ENCODE measurements at places on chromosomes 2 and 18.

GRCh38 chr18:7000484-7001096 is 117.0 kb downstream of the LAMA1 start:
- DNase-seq: no peak

- DNase-seq: no peak
Measured at GRCh38 chr2:47401789-47402554, 984 bp upstream of the MSH2 start.

DNA sequence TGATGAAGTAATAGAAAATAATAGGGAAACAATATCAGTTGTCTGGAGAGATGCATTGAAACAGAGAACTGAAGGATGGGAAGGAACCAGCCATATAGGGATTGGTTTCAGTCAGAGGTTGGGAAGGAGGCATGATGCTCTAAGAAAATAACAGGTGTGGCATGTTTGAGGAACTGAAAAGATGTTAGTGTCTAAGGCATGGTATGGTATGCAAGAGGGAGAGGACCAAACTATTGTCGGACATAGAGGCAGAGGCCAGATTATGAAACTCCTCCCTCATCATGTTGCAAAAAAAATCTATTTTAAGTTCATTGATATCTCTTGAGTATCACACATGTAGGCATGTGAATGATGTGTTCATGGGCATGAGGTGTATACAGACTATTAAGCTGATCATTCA is 48.9 kb upstream of the EMILIN2 start:
- no peak for DNase-seq

- no peak for DNase-seq
Measured at GRCh38 chr2:42082016-42082415, 34.2 kb downstream of the PKDCC start.

DNA sequence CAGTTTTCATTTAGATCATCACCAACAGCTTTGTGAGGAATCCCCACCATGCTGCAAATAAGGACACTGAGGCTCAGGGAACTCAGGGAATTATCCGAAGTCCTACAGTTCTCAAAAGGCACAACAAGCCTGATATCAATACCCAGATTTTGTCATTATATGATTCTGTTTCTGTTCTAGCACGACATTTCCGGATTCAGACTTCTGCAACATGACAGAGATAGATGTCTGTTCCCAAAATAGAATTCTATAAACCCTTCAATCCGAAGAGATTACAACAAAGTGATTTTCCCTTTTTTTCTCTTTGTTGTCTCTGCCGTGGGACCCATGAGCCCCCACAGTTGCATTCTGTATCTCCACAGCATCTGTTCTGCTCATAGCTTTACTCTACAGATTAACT is 72.0 kb downstream of the DOCK10 start:
- no peak for DNase-seq

DNA sequence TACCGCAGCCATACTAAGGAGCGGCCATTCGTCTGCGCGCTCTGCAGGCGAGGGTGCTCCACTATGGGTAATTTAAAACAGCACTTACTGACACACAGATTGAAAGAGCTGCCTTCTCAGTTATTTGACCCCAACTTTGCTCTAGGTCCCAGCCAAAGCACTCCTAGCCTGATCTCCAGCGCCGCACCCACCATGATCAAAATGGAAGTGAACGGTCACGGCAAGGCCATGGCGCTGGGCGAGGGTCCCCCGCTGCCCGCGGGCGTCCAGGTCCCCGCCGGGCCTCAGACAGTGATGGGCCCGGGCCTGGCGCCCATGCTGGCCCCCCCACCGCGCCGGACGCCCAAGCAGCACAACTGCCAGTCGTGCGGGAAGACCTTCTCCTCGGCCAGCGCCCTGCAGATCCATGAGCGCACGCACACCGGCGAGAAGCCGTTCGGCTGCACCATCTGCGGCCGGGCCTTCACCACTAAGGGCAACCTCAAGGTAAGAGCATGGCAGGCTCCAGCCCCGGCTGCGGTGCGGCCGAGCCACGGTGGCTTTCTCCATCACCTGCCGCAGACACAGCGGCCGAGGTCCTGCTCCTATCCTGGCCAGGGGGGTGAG is 15.5 kb downstream of the SALL3 start:
- DNase-seq: no peak

DNA sequence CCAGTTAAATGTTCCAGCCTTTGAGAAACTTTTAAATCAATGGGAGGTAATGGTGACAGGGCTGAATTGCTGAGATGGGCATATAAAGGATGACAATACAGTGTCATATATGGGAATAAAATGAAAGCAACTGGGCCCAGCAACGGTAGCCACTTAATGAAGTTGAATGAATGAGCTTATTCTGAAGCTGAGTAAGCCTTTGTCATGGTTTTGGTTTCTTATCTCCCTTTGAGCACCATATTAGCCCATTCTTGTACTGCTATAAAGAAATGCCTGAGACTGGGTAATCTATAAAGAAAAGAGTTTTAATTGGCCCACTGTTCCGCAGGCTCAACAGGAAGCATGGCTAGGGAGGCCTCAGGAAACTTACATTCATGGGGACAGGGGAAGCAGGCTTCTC is 3.5 kb upstream of the THUMPD2 start:
- DNase-seq: no peak

DNA sequence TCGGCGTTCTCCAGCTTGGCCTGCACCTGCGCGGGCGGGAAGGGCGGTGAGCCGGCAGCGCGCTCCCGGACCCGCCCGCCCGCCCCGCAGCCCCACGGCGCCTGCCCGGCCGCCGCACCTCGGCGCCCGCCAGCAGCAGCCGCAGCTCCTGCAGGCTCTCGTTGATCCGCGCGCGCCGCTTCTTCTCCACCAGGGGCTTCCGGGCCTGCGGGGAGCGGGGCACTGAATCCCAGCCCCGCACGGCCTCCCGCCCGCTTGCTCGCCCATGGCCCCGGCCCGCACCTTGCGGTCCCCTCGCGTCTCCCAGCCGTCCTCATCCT is 335 bp downstream of the HES6 start:
- no peak for DNase-seq

GRCh38 chr2:151905963-151906632 is 77.9 kb upstream of the ARL5A start:
- no peak for DNase-seq

- DNase-seq: no peak
Measured at GRCh38 chr18:57775937-57776336, 27.2 kb downstream of the ATP8B1 start.

GRCh38 chr2:31886700-31887099 is 124.1 kb downstream of the MEMO1 start:
- no peak for DNase-seq

GRCh38 chr18:57864615-57865121 is 61.6 kb upstream of the ATP8B1 start:
- no peak for DNase-seq

DNA sequence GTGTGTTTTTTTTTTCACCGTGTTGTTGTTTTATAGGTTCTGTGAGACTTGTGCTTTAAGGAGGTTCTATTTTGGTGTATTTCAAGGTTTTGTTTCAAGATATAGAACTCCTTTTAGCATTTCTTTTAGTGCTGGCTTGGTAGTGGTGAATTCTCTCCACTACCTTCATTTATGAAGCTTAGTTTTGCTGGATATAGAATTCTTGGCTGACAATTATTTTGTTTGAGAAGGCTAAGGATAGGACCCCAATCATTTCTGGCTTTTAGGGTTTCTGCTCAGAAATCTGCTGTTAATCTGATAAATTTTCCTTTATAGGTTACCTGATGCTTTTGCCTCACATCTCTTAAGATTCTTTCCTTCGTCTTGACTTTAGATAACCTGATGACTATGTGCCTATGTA is 66.8 kb downstream of the MSTN start:
- DNase-seq: no peak

GRCh38 chr2:200640901-200641300 is 55.1 kb downstream of the AOX1 start:
- no peak for DNase-seq

DNA sequence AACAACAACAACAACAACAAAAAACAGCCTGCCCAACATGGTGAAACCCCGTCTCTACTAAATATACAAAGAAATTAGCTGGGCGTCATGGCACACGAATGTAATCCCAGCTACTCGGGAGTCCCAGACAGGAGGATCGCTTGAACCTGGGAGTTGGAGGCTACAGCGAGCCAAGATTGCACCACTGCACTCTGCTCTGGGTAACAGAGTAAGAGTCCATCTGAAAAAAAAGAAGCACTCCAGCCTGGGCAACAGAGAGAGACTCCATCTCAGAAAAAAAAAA is 344.1 kb upstream of the PLGLB2 start:
- no peak for DNase-seq

DNA sequence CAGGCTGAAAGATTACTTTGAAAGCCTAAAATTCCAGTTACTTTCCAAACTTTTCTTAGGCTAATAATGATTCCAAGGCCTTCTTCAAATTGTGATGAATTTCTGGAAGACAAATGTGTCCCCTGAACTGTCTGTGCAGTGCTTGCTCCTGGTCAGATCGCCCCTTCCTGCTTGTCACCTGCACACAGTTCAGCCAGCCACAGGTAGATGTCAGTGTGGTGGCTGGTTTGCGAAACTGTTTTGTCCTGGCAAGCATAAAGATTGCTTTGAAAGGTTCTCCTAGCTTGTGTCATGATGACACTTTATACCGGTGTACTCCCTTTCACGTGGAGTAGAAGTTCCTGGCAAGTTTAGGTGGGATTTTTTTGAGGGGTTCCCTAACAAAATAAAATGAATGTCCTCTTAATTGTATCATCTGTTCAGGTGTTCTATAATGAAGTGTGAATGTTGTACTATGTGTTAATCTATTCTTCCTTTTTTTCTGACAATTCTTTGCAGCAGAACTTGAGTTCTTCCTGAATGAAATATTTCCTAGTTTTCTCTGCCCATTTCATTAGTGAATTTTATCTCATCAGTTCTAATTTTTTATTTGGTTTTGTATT is 298.8 kb downstream of the ZNF407 start:
- peak; percentile 16 for DNase-seq

DNA sequence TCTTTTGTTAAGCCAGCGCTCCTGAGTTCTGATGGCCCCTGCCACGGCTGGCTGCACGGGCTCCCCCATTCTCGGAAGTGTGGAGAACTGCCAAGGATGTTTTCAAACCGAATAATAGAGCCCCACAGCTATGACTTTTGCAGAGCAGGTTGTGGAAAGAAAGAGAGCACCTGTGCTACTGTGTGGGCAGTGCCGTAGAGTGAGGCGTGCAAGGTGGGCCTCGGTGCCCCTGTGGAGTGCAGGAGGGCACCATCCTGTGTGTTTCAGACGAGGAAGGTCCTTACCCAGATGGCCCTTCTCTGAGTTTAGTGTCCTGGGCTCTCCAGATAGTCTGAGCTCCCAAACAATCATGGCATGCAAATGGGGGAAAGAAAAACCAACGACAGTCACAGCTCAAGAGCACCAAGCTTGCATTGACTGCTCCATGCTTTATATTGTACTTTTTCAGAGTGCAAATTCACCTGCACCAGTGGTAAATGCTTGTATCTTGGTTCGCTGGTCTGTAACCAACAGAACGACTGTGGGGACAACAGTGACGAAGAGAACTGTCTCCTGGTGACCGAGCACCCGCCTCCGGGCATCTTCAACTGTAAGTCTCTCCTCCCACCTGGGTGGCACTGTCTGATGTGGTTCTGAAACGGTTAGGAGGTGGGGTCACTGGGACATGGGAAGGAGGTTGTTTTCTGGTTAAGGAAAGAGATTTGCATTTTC is 219.4 kb downstream of the LDLRAD4 start:
- DNase-seq: no peak

- no peak for DNase-seq
Measured at GRCh38 chr18:74967979-74968378, 241.0 kb downstream of the PTGR3 start.

GRCh38 chr18:56910237-56910636 is 236.7 kb upstream of the BOD1L2 start:
- no peak for DNase-seq

- DNase-seq: no peak
Measured at GRCh38 chr18:26489881-26490280, 58.5 kb downstream of the KCTD1 start.

- no peak for DNase-seq
Measured at GRCh38 chr2:8424997-8425900, 256.6 kb upstream of the ID2 start.

- no peak for DNase-seq
Measured at GRCh38 chr2:215280326-215280725, 31.5 kb upstream of the ATIC start.

DNA sequence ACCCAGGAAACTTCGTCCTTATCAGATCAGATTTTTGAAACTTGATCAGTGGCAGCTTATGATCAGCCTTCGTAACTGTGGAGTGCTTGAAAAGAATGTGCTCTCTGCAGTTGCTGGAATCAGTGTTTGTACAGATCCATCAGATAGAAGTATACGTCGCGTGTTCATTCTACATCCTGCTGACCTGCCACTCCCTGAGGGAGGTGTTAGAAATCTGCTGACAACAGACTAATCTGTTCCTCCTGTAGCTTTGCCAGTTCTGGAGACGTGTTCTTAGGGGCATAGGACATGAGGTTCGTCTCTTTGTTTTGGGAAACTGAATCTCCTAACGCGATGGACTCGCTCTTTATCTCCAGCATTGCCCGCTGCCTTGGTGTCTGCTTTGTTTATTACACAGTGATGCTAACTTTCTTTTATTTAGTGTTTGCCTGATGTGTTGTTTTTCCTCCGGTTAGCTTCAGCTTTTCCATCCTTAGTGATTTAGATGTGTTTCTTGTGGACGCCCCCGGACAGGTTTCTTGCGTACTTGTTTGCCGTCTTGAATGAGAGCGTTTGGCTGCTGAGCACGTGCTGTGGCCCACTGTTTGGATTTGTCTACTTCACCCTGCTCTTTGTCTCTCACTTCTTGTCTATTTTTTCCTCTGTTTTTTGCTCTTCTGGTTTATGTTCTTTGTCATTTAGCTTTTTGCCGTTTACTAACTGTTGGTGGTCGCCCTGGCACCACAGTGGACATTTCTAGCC is 17.4 kb upstream of the GAL3ST2 start:
- no peak for DNase-seq

- DNase-seq: no peak
Measured at GRCh38 chr2:20706217-20706616, 39.3 kb downstream of the GDF7 start.

- no peak for DNase-seq
Measured at GRCh38 chr2:188573453-188573852, 281.8 kb downstream of the GULP1 start.

GRCh38 chr2:129711816-129712675 is 267.4 kb upstream of the RAB6C start:
- DNase-seq: no peak

GRCh38 chr2:43798300-43798699 is 24.5 kb downstream of the DYNC2LI1 start:
- no peak for DNase-seq

GRCh38 chr2:175769200-175769599 is 232.9 kb downstream of the LNPK start:
- no peak for DNase-seq

GRCh38 chr18:73409242-73409641 is 541.5 kb upstream of the NETO1 start:
- no peak for DNase-seq

All from right renal pelvis (tissue), 4 donors.